ENCODE measurements at places on chromosomes 12 and 14. TPM values are rescaled to one million over a fixed set of nuclear protein-coding genes. Genes with fewer than 3 reads are reported as not detected.

Gene SLC38A4
- 604 TPM for total RNA-seq

DNA sequence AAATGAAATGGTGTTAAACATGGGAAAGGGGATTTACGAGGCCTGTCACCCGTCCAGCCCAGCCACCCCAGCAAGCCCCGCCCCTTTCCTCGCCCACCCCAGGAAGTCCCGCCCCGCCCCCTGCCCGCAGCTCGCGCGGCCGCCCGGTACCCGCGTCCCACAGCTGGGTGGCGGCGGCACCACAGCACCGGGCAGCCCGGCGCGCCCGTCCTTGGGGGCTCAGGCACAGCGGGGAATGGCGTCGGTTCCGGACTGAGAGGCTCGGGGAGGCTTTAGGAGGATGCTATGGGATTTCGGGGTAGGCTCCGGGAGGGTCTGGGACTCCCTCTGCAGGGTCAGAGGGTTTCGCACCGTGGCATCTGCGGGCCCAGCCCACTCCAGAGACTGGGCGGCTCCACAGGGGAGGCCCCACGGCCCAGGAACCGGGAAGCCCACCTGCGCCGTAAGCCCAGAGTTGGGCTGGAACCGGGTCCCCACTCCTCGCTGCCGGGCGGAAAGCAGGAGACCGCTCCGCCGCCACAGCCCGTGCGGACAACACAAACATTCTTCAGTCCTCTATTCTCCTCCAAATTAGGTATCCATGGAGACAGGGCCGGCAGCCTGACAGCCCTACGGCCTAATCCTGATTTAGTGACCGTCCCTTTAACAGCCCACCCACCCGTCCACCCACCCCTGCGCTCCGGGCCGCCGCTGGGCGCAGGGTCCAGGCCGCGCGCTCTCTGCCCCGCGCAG is 1.4 kb downstream of the FIGNL2 start:
- DNase-seq: peak; percentile 63

Gene SLC6A15
- not detected for total RNA-seq

DNA sequence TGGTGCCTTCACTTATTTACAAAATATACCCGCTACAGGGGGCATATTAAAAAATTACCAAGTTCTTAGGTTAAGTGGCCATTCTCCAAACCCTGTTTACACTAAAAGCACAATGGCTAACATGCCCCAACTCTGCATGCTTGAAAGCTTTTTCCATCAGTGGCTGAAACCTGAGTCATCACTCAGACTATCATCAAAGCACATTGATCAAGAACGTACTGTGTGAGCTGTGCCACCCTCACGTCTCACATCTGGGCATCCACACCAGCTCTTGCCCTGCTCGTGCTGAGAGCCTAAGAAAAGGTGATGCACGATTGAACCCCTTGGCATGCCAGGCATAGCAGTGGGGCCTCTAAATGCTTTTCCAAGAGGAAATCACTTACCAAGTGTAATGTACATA is 13.2 kb downstream of the AQP6 start:
- DNase-seq: no peak

Gene KRT6A
- 1.2 TPM for total RNA-seq
